Substantia nigra (tissue), 51 donors: ENCODE measurements at places on chromosomes 2 and 18.

GRCh38 chr2:188997263-188997662 is 23.1 kb downstream of the COL3A1 start:
- DNase-seq, result no peak

DNA sequence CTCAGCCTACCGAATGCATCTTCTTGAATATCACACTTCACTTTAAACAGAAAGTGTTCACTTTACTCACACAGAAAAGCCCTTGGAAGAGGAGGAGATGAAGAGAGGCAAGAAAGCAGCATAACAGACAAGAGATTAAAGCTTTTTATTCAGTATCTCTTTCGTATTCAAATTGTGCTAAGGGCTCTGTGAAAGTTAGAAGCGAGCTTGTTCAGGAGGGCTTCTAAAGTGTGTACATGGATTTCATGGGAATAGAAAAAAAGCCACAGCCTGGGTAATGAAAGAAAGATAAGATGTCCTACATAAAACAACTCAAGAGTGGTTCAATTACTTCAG is 531.9 kb downstream of the TMEM182 start:
- no peak for DNase-seq

- DNase-seq, result no peak
Measured at GRCh38 chr18:46877329-46877987, 39.8 kb downstream of the PIAS2 start.

DNA sequence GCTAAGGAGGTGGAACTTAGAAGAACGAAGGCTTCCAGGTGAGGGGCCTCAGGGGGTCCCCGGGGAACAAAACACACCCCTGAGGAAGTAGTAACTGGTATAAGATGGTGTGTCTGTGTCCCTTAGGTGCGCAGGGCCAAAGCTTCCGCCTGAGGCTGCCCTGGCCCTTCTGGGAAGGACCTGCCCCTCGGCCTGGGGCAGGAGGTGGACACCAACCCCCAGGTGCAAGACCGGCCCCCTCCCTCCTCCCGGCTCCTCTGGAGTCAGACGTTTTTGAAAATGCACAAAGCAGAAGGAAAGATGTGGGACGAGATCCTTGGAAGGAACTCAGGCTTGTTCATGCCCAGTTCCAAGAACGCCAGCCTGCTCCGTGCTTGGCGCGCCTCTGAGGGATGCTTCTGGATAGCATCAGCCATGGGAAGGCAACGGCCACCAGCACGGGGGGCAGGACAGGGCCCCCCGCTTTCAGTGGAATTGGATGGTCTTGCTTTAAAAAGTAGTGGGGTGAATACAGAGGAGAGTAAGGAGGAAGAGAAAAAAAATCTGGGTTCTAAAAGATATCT is 37.5 kb downstream of the MYT1L start:
- DNase-seq, result no peak

GRCh38 chr2:196433116-196433515 is 206.4 kb upstream of the CCDC150 start:
- DNase-seq, result no peak

- DNase-seq, result no peak
Measured at GRCh38 chr18:54608028-54608642, 17.1 kb downstream of the DYNAP start.

GRCh38 chr2:4135765-4136164 is 432.4 kb downstream of the DCDC2C start:
- no peak for DNase-seq

- no peak for DNase-seq
Measured at GRCh38 chr2:26081556-26081955, 47.7 kb downstream of the RAB10 start.

DNA sequence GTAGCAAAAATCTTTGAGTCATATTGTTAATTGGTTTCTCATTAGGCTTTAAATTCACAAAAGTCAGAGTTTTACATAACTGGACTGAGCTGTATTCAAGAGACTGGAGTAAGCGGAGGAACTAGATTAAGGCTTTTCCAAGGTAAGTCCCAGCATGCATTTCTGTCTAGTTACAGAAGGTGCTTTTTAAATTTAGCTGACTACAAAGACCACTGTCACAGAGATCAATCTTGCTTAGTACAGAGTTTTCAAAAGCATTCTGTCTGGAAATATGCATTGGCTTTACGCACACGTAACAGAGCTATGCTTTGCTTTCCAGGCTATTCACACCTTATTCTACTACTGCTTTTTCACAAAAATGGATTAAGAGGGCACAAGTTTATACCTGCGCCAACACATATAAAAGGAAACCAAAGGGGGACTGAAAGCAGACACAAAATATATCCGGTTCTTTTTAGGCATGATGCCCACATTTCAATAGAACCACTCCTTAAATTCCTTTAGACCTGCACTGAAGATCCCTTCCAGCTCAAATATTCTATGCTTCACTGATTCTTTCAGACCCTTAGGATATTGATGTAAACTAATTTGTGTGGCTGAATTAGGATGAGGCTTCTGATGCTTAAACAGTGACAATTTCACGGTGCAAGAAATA is 560.7 kb upstream of the CRIM1 start:
- no peak for DNase-seq

DNA sequence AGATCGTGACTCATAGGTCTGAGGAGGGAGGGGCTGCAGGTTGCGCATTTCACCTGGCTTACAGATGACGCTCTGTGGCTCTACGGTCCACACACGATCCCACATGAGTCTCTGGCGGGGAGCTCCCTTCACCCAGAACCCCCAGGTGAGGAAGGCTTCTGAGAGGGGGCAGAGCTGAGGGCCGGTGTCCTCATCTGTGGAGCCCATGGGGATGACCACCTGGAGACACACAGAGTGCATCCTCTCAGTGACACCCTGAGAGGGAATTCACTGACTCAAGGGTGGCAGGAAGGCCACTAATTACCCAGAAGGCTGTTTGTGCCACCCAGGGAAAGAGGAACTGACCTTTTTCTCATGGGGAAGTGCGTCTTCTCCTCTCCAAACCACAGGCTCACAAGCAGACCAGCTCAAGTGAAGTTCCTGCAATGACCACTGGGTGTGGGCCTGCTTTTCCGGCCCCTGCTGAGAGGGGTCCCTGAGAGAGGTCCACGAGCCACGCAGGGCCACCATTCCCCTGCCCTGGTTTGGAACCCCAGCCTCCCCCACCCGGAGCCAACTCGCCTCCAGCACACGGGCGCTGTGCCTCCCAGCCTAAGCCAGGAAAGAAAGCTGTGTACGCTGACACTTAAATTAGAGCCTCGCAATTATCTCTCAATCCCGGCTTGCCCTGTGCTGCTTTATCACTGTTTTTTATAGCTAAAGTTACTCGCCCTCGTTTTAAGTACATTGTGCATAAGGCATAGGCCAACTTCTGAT is 114.1 kb downstream of the BCL11A start:
- DNase-seq, result peak; percentile 25

- DNase-seq, result no peak
Measured at GRCh38 chr2:168035458-168035857, 211.9 kb downstream of the STK39 start.

DNA sequence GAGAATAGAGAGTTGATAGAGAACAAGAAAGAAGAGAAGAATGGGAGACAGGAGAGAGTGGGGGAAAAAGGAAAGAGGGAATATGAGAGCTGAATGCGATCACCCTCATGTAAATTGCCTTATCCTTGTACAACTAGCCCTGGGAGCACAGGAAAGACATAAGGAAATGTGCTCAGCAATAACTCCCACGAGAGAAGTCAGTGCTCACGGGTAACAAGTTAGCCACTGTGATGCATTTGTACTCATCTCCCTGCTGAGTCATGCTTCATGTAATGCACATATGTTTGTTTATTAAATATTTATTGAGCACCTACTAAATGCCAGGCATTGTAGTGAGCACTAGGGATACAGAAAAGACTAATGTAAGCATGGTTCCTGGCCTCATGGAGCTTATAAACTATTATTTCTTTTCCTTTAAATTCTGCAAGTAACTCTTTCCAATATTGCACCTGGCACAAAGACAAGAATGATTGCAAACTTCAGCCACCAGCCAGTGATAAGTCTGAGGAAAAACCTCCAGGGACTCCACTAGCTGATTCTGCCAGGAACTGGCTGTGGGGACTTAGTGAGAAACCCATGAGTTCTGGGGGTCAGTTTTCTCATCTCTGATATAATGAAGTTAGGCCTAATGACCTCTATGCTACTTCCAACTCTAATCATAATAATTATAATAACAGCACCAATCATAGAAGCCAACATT is 124.1 kb downstream of the LNPK start:
- DNase-seq, result no peak

DNA sequence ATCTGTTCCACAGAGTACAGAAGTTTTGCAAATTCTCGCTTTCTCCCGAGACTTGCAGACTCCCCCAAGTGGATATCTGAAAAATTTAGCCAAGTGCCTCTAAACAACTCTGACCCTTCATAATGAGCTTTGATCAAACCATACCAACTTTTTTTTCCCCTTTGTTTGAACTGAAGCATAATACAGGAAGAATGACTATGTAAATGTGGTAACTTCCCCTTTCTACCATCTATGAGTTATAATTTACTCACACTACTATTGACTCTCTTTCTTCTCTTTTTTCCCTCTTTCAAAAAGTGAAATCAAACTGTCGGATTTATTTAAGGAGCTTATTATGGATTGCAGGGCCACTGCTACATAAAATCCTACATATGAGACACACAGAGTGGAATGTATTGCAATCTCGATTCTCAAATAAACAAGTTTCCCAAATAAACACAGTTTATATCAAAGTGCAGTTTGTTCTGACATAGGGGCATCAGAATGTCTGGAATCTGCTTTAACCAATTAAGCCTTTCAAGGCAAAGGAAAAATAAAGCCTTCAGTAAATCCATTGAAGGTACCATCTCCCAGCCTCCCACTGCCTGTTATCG is 1.4 kb upstream of the ZNF804A start:
- DNase-seq, result no peak

- no peak for DNase-seq
Measured at GRCh38 chr18:31610286-31611205, 18.9 kb downstream of the TTR start.

DNA sequence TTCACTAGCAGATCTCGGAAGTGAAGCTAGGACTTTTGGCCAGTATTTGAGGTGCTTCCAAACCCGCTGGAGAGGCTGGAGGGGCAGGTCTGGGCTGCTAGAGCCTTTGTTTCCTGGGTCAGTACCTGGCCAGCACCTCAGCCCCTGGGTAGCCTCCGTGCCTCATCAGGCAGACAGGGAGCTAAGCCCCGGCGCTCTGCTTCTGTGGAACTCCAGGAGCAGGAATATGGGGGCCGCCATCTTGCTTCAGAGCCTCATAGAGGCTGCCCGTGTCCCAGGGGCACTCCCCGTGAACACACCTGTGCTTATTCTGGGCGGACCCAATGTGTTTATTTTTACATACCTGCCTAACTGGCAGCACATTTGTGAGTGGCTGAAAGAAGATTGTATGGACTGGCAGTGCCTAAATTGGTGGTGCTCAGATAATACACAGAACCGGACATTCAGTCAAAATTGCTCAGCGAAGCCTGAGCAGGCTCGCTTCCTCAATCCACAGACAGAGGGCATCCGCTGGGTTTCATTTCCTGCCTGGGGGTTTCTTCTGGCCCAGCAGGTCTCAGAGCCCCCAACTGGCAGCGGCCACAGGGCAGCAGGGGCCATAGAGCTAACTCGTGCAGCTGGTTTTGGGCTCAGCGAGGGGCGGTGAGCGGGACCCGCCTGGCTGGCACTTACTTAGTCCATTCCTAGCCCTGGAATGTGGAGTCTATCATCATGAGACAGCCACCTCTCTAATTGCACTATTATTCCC is 176.8 kb upstream of the ALKAL2 start:
- no peak for DNase-seq

- no peak for DNase-seq
Measured at GRCh38 chr2:8328217-8328616, 353.6 kb upstream of the ID2 start.

DNA sequence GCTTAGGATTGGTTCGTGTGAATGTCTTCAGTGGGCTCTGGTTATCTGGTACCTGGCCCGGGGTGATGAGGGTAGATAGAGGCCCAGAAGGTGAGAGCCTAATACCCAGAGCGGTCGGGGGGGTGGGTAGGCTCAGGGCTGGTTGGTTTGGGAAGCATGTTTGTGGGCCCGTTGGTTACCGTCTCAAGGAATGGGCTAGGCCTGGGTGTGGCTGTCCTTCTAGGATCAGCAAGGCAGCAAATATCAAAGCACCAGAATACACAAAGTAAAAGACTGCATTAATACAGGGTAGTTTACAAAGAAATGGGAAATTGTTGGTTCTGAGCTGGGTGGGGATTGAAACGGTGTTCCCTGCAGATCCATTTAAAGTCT is 6.0 kb upstream of the IL1R2 start:
- no peak for DNase-seq

GRCh38 chr2:237798236-237799059 is at the start of gene RBM44:
TSS of gene RBM44 (plus strand) at chr2:237798779. CDS start at chr2:237813610, 14,831 bp downstream.
- no peak for DNase-seq

- no peak for DNase-seq
Measured at GRCh38 chr2:120609826-120610395, 125.8 kb upstream of the GLI2 start.

GRCh38 chr2:112032689-112033465 is 22.2 kb upstream of the TMEM87B start:
- no peak for DNase-seq
